ENCODE measurements at places on chromosomes 2 and 18. TPM values are rescaled to one million over a fixed set of nuclear protein-coding genes. Genes with fewer than 3 reads are reported as not detected.

GRCh38 chr2:157443795-157444640 lies at the start of gene CYTIP:
TSS of gene CYTIP (minus strand) at chr2:157444089. CDS start at chr2:157444020, 69 bp downstream.
- H3K4me3 ChIP-seq: peak within 1 kb of the TSS; percentile 34
- H3K4me1 ChIP-seq: no peaks in the 10 kb centered on the region
- peak within 1 kb of the TSS; percentile 68 for H3K27ac ChIP-seq
- H3K36me3 ChIP-seq: no peaks in the 10 kb centered on the region

GRCh38 chr2:173264603-173265366 lies 89.9 kb upstream of the CDCA7 start:
- no peak overlapping the region for H3K4me3 ChIP-seq
- no peaks in the 10 kb centered on the region for H3K4me1 ChIP-seq
- H3K36me3 ChIP-seq: no peaks in the 10 kb centered on the region
- no peaks in the 10 kb centered on the region for H3K27me3 ChIP-seq
- H3K27ac ChIP-seq: no peak overlapping the region
- peak; percentile 9 for DNase-seq

GRCh38 chr2:205283736-205284270 lies 398.5 kb upstream of the NRP2 start:
- no peaks in the 10 kb centered on the region for H3K4me1 ChIP-seq
- H3K36me3 ChIP-seq: no peaks in the 10 kb centered on the region
- no peak overlapping the region for H3K27ac ChIP-seq
- DNase-seq: no peak
- H3K4me3 ChIP-seq: no peak overlapping the region
- no peaks in the 10 kb centered on the region for H3K27me3 ChIP-seq

The RAB27B gene
- total RNA-seq: 30.5 TPM

- no peaks in the 10 kb centered on the region for H3K27me3 ChIP-seq
- no peak overlapping the region for H3K4me3 ChIP-seq
- H3K36me3 ChIP-seq: no peaks in the 10 kb centered on the region
Observed at GRCh38 chr2:46813680-46814079, 101.9 kb downstream of the MCFD2 start.

DNA sequence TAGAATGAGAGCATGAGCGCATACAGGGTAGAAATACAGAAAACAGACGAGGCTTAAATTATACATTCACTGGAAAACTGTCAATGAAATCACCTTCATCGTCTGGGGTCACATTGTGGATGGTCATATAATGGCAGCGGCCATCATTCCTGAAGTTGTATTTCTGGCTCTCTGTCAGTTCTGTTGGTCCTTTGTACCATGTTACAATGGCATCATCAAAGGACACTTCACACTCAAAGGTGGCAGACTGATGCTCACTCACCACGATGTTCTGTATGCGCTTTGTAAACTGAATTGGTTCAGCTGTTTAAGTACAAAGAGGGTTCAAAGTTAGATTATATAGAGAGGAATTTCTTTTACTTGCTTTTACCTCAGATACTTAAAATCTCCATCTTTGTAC lies 104.9 kb downstream of the TTN start:
- no peaks in the 10 kb centered on the region for H3K4me1 ChIP-seq
- H3K36me3 ChIP-seq: no peaks in the 10 kb centered on the region
- H3K4me3 ChIP-seq: no peak overlapping the region

The CDK5R2 gene
- not detected for total RNA-seq

GRCh38 chr18:10247021-10247741 lies 207.3 kb upstream of the APCDD1 start:
- H3K4me1 ChIP-seq: peaks cover 43% of the 10 kb centered on the region
- no peaks in the 10 kb centered on the region for H3K27me3 ChIP-seq
- H3K36me3 ChIP-seq: no peaks in the 10 kb centered on the region
- H3K4me3 ChIP-seq: peak overlapping the region; percentile 17
- peak overlapping the region; percentile 67 for H3K27ac ChIP-seq
- no peak for DNase-seq

DNA sequence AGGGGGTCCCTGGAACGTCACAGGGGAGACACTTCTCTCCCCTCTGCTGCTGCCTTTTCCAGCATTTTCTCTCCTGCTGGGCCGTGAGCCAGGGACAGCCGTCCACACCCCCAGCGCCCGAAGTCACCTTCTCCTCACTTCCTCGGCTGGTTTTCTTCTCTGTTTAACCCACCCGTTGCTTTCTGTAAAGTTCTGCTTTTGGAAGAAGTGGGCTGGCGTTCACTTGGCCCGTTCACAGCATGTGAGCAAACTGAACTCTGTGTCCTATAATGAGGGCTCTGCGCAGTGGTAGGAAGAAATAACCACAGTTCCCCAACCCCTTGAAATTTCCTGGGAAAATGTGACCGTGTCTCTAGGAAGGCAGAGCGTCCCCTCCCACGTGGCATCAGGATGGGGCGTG lies 187.0 kb upstream of the HDAC4 start:
- H3K27ac ChIP-seq: no peak overlapping the region
- H3K36me3 ChIP-seq: no peaks in the 10 kb centered on the region
- no peaks in the 10 kb centered on the region for H3K4me1 ChIP-seq
- no peak overlapping the region for H3K4me3 ChIP-seq
- H3K27me3 ChIP-seq: no peaks in the 10 kb centered on the region

The CRYGA gene
- total RNA-seq: not detected

DNA sequence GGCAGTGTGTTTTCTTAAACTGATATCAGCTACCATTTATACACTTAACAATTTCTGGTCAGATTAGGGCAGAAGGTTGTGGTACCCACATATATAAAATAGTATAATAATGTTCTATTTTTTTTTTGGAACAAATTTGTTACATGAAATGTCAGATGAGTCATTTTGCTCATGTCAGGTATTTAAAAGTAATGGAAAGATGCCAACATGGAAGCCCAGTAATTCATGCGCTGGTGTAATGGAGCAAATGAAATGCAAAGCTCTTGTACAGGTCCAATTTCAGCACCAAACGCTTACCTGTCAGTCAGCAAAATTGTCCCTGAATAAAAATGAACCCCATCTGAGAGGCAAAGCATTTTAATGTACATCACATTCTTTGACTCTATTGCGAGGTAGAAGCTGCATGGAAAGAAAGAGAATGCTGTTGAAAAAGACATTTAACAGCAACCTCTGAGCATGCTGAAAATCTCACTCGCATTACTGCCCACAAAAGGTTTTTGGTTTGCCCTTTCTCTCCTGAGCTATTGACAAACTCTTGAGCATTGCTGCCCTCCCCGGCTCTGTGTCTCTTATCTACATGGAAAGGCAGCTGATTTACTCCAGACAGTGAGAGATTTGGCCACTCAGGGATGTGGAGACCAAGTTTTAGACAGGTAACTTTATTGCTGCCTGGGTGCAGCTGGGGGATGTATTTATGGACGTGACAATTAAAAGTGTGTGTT lies 217.5 kb downstream of the CAMKMT start:
- H3K27me3 ChIP-seq: no peaks in the 10 kb centered on the region
- no peak overlapping the region for H3K27ac ChIP-seq
- no peaks in the 10 kb centered on the region for H3K4me1 ChIP-seq
- H3K4me3 ChIP-seq: no peak overlapping the region

DNA sequence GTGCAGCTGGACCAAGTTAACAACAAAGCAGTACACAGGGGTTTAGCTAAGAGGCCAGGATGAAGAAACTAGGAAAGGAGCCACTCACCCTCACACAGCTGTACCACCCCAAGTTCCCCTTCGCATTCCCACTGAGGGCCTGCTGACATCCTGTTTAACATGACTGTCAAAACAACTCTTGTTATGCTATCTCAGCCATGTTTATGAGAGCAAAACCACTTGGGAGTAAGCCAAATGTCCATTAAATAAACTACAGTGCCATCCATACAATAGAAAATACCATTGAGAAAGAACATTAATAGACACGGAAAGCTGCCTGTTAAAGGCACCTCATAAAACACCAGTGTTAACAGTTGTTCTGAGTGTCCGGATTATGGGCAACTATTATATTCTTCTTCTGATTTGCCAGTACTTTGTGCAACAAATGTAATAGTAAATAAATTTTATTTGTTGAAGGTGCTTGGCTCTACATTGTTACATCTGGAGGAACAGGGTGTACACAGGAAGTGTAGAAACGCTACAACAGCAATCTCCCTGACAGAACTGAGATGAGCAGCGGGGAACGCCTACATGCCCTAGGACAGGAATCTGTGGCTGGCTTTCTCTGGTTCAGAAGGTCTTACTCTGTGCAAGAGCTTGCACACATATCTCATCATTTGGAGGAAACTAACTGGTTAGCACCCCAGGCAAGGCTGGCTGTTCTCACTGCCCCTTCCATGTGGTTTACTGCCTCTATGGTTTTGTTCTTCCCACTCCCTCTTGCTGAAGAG lies 85.6 kb downstream of the EHD3 start:
- H3K27me3 ChIP-seq: no peaks in the 10 kb centered on the region
- no peak overlapping the region for H3K4me3 ChIP-seq
- H3K4me1 ChIP-seq: peaks cover 6% of the 10 kb centered on the region
- peak overlapping the region; percentile 67 for H3K27ac ChIP-seq

DNA sequence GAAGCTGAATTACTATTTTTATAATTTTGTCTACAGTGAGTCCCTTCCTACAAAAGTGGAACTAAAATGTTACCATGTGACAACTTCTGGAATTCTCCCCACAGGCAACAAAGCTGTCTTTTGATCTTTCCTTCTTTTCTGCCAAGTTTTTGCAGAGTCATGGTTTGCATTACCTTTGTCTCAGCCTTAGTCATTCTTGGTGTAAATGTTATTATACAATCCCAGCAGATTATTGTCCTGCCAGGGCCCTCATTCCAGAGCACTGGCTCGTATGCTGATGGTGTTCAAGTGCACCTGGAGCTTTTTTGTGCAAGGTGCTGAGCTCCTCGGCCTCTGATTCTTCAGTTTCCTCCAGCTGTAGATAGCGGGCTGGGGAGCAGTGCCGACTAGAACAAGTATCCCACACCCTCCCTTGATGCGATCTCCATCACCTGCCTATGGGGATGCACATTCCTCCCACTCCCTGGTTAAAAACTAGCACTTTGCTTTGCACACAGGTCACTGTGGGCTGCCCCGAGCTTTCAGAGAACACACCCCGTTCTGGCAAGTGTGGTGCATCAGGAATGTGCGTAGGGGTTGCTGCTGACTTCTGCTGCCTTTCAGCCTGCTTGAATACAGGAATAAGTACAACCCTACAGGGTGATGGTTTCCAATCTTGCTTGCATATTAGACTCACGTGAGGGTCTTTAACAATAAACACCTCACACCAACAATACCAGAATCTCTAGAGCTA lies 263.6 kb downstream of the RNF144A start:
- no peak overlapping the region for H3K27ac ChIP-seq
- no peaks in the 10 kb centered on the region for H3K27me3 ChIP-seq
- no peak for DNase-seq
- no peak overlapping the region for H3K4me3 ChIP-seq

DNA sequence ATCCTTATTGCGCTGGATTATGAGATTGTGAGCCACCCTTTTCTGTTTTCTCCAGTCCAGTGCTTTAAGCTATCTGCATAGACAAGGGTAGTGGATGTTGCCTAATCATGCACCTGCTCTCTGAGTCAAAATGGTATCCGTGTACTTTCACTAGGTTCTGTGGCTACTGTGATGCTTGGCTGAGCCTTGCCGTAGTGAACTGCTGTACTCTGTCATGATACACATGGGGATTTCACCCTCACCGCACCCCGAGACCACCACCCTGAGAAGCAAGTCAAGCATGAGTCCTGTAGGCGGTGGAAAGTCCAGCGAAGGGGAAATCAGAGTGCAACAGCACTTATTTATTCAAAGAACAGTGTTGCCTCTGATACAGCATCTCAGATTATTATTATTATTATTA lies 55.0 kb downstream of the ARHGAP25 start:
- H3K27ac ChIP-seq: no peak overlapping the region
- H3K4me1 ChIP-seq: peaks cover 2% of the 10 kb centered on the region
- H3K27me3 ChIP-seq: no peaks in the 10 kb centered on the region

DNA sequence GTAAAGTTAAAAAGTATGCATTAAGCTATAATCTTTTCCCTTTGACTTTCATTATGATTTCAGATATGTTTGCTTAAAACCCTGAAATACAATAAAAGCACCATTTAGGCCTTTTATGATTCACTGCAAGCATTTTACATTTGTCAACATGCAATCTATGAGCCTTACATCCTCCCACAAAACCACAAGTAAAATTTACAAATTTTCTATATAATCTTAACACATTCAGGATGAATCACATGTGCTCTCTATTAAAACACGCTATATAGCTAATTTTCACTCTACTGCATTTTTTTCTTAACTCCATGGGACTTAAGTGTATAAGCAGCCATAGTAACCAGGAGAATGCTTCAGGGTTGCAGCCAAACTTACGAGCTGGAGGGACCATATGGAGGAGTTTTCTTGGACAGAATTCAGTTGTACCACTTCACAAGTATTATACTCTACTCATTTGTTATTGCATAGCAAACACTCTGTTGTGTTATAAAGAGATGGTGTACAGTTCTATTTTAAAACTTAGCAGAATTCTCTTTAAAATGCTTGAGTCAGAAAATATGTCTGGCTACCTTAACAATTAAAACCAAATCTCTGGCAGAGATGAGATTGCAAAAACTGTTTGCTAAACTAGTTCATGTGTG lies 293.2 kb downstream of the ALK start:
- H3K4me3 ChIP-seq: no peak overlapping the region
- no peaks in the 10 kb centered on the region for H3K36me3 ChIP-seq
- no peak overlapping the region for H3K27ac ChIP-seq
- DNase-seq: no peak
- no peaks in the 10 kb centered on the region for H3K27me3 ChIP-seq

- no peak overlapping the region for H3K27ac ChIP-seq
- DNase-seq: no peak
- no peaks in the 10 kb centered on the region for H3K27me3 ChIP-seq
- no peaks in the 10 kb centered on the region for H3K4me1 ChIP-seq
- no peaks in the 10 kb centered on the region for H3K36me3 ChIP-seq
Observed at GRCh38 chr2:213080969-213081617, 70.3 kb downstream of the IKZF2 start.

- no peaks in the 10 kb centered on the region for H3K27me3 ChIP-seq
- H3K36me3 ChIP-seq: no peaks in the 10 kb centered on the region
- peaks cover 13% of the 10 kb centered on the region for H3K4me1 ChIP-seq
- no peak for DNase-seq
Observed at GRCh38 chr2:10303694-10304378, 1.1 kb downstream of the HPCAL1 start.

- no peak overlapping the region for H3K27ac ChIP-seq
- H3K27me3 ChIP-seq: no peaks in the 10 kb centered on the region
- no peaks in the 10 kb centered on the region for H3K36me3 ChIP-seq
- DNase-seq: no peak
Observed at GRCh38 chr2:187614756-187615155, 60.5 kb upstream of the TFPI start.

DNA sequence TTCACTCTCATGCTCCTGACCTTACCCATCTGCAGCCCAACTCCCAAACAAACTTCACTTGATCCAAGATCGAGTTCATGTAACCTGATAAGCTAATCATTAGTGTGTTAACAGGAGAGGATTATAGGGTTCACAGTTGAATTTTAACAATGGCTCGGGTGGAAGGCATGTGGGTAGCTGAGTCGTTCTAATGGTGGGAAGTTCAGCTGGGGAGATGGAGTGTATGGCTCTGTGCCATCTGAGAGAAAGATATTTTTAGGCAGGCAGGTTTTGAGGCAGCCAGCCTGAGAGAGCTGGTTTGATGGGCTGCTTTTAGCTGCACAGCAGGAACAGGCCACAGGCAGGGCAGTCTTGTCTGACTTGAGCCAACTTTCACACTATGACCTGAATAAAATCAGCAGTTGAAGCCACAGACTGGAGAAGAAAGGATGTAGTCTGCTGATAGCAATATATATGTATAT lies 17.7 kb upstream of the NFE2L2 start:
- no peak for DNase-seq
- peak overlapping the region; percentile 57 for H3K27ac ChIP-seq
- H3K27me3 ChIP-seq: no peaks in the 10 kb centered on the region
- H3K4me1 ChIP-seq: peaks cover 97% of the 10 kb centered on the region
- no peak overlapping the region for H3K4me3 ChIP-seq
- H3K36me3 ChIP-seq: no peaks in the 10 kb centered on the region

Data from esophagus squamous epithelium (tissue), 5 donors.